Stimulated activated CD8-positive, alpha-beta memory T cell treated with anti-CD3 and anti-CD28 coated beads, Interleukin-7, amount 100 ng/mL, for 1 hour (primary cell): ENCODE measurements at places on chromosomes 5 and 9.

GRCh38 chr5:3031733-3032378 is 280.4 kb upstream of the IRX2 start:
- DNase-seq = no peak

DNA sequence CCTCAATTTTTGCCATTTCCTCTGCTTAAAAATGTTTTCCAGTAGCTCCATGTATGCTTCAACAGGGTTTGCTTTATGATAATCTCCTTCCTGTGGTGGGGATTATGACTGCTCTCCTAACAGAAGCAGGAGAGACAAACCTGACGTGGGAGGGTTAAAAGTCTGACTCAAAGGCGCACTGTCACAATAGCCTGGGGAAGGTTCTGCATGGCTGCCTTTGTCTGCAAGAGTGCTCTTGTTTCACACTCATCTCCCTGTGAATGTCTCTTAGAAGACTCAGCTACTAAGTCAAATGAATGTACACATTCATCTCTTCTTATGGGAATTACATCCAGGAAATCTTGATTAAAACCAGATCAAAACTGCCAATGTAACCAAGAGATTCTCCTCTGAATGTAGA is 90.9 kb upstream of the MTAP start:
- no peak for DNase-seq

DNA sequence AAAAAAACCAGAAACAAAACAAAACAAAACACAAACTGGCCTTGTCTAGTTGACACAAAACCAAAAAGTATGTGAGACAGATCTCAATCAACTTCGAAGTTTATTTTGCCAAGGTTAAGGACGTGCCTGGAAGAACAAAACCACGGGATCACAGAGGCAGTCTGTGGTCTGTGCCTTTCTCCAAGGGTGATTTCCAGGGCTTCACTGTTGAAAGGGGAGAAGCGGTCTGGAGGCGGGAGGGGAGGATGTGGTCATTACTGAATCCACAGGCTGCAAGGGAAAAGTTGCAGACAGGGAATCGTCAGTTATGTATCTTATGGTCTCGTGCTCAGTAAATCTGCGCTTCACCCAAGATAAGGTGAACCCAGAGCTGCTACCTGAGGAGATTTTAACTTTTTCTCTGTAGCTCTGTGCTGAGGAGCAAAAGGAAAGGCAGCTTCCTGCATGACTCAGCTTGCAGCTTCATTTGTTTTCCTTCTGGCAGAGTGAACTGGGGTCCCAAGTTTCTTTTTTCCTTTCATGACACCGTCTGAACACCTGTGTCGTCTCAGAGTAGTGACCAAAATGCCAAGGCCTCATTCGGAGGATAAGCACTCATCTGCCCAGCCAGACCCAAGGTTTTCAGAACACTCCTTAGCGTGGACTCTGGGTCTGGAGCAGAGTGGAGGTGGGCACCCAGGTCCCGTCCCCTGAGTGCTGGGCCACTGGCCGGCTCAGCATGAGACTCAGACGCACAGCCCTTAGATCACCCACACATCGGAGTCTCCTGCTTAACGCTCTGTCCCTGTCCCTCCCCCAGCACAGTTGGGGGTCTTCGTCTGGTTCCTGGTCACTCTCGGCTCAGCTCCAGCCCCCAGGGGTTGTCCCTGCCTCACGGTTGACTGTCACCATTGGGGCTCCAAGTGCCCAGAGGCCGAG is 25.9 kb downstream of the ROPN1L start:
- DNase-seq = no peak

- DNase-seq = no peak
These were observed 343.8 kb upstream of the CDH18 start for GRCh38 chr5:20331826-20332225.

DNA sequence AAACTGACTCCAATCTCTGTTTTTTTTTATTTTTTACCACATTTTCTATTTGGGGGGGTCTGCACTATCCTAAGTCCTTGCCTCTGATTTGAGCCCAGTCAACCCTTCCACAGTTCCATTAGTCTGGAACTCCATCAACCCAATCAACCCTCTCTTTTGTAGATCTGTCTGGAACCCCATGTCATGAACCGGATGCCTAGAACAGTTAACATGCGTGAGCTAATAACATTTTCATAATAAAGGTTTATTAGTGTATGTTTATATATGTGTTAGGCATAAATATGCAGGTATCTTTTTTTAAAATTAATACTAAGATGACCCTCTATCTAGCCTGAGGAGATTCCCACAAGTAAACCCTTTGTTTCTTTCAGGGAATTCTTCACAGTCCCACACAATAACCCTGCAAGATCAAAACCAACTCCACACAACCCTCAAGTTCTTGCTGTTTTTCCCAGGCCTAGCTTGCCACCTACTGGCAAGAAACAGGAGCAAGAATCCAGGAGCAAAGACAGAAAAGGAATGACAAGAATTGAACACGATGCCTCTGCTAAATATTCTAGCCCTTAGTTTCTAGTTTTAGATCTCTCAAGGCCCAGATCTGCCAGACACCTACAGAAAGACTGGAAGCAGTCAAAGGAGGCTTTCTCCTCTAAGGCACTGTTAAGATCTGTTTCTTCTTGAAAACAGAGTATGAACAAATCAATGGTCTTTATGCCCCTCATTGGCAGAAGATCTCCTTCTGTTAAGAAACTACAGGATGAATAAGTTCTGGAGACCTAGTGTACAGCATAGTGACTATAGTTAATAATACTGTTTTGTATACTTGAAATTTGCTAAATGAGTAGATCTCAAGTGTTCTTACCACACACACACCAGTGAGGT is 100.4 kb downstream of the TRIM36 start:
- DNase-seq = no peak

- DNase-seq = no peak
These were observed 40.6 kb downstream of the TMEM174 start for GRCh38 chr5:73213566-73213998.

DNA sequence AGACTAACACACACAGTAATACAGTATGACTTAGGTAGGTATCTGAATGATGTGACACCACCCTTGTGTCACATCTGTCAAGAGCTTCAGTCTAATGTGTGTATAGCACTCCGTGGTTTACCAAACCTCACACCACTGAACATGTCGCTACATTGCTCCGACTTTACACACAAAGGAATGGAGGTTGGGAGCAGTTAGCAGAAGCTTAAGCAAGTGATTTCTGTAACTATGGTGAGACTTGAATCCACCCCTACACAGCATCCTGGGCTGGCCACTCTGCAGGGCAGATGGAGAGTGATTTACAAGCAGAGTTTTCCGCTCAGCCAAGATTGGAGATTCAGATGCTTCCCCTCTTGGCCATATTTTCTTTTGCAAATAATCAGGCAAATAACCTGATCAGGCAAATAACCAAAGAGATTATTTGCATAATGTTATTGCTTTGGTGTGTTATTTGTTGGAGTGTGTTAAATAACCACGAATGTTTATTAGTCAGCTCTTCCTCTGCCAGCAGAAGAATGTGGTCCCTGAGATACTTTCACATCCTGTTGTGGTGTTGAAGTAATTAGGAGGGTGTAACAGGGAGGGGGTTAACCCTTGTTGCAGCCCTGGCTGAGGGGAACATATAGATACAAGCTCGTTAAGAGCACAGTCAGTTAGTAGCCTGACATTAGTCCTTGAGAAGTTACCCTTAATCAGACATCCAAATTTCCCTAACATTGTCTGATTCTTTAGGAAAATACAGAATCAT is 92.8 kb downstream of the SNX18 start:
- no peak for DNase-seq

DNA sequence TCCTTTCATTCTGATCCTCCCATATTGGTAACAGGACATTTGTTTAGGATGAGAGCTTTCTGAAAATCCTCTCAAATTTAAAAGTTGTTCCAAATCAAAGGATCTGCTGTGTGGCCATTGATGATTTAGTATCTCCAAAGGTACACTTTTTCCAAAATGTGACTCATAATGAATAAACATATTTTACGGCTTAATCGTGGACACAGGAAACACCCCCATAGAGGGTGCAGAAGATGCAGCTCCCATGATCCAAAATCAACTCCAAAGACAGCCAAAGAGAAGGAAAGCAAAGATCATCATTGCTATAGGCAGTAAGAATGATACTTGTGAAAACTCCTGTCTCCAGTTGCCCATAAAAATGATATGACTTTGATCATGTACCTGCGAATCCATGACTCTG is 239.7 kb downstream of the PIK3R1 start:
- DNase-seq = no peak

DNA sequence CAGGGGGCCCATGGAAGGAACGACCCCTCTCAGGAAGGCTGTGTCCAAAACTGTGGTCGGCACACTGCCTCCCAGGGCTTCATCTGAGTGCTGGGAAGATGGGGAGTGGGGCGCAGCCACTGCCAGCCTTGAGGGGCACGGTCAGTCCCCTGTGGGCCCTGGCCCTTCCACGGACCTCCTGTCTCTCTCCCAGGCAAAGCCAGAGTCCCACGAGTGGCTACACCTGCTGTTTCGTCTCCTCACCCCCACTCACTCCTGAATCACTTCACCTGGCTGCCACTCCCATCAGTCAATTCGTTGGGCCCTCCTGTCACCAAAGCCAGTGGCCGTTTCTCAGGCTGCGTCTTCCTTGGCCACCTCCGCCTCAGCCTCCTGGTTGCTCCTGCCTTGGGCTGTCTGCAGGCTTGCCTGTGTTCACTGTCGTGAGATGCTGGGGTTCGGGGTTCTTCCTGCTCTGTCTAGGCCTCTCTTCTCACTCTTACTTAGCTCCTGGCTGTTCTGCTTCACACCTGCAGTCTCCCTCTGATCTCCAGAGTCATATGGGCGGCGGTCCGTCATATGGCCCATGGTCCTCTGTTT is 58.8 kb upstream of the RNF130 start:
- DNase-seq = no peak

- no peak for DNase-seq
These were observed 87.0 kb upstream of the BOD1 start for GRCh38 chr5:173703466-173703865.

DNA sequence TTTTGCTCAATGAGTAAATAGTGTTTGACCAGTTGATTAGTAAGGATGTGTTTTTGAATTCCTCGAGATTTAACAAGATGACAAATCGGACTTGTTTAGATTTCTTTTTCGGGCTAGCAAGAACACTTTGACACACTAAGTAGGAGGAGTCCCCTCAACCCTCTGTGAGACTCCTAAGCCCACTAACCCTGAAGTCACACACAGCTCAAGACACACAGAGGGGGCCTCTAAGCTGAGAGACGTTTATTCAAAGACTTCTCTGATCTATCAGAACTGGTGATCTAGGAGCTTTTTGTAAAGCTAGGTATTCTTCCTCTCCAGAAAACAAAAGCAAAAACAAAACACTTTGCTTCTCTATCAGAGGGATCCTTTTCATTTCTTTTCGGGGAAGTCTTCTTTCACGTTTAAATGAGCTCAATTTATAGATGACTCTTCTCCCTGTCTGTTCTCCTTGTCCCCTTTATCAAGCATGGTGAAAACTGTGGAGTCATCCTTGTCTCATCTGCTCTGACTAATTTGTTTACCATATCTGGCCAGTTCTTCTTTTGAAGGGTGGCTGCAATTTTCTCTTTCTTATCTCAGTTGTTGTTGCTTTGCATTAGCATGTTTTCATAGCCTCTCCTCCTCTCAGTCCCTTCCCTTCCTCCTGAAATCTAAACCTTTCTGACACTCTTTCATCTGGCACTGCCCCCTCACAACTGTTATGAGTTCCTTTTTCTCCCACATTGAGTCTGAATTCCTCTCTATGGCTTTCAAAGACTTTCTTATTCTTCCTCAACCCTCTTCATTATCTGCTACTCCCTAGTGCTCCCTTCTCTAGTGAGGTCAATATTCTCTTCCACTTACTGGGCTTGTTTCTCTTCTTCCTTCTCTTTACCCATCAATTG is 68.5 kb upstream of the RAI14 start:
- DNase-seq = no peak

GRCh38 chr5:159211729-159212174 is 2.4 kb upstream of the RNF145 start:
- no peak for DNase-seq

DNA sequence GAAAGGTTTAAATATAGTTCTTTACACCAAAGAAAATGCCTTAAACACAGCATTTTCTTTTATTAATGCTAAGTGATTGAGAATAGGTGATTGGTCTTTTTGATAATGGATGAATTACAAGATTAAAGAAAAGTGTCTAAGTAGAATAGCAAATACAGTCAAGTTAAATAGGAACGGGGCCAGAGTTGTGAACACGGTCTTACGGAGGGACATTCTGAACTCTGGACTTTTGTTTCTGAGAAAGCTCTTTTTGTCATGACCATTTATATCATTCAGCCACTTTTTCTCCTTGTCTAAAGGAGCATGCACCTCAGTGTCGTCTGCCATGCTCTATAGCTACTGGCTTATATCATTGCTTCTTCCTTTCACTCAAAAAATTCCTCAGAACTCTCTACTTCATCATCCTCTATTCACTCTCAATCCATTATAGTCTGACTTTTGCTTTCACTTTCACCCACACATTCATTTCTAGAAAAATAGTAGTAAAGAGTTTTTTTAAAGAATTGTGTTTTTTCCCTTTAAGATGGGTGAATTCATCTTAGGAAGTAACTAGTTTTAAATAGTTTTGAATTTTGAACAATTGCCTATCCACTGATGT is 263.0 kb upstream of the FBXL7 start:
- DNase-seq = no peak

DNA sequence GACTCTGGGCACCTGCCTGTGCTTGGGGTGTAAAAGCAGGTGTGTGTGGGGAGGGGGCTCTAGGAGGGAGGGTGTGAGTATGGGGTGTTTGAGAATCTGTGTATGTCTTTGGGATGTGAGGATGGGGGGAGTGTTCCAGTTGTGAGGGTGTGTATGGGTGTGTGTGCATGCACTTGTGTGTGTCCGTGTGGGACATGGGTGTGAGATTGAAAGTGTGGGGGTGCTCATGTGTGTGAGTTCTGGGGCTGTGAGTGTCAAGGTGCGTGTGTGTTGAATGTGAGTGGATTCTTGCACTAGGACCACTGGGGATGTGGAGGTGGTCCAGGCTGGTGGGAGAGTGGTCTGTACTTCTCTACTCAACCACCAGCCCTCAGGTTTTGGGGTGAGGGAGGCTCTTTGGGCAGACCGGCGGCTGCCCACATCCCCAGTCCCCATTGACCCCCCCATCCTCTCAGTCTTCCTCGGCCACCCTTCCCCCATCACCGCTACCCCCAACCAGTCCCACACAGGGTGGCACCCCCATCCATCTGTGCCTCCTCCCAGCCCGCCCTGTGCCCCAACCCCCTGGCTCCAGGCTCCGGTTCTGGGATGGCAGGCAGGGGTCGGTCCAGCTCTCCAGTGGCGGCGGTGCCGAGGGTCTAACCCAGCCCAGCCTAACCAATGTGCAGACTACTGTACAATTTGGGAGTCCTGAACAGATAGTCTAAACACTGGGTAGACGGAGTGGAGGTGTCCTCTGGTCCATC is 31.5 kb downstream of the GOLGA2 start:
- DNase-seq = no peak

GRCh38 chr5:65828022-65828896 is 98.1 kb upstream of the ERBIN start:
- no peak for DNase-seq

DNA sequence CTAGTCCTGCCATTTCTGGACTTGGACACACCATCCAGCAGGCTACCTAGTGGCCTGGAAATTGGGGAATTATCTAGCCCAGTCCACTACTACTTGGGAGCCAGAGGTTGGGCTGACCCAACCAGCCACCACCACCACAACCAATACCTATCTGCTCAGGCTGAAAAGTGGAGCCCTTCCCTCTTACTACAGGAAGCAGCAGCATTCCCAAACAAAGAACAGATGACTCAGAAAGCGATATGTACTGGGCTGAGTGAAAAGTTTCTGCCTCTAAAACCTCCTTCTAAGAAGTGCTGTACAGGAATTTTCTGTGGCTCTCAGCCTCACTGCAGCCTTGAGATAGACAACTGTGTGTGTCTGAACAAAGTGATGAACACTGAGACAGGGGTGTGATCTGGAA is 279.4 kb downstream of the CDH10 start:
- DNase-seq = no peak

GRCh38 chr5:50751064-50751657 is 84.7 kb downstream of the PARP8 start:
- DNase-seq = no peak
